ENCODE measurements at places on chromosomes 16 and 17.

DNA sequence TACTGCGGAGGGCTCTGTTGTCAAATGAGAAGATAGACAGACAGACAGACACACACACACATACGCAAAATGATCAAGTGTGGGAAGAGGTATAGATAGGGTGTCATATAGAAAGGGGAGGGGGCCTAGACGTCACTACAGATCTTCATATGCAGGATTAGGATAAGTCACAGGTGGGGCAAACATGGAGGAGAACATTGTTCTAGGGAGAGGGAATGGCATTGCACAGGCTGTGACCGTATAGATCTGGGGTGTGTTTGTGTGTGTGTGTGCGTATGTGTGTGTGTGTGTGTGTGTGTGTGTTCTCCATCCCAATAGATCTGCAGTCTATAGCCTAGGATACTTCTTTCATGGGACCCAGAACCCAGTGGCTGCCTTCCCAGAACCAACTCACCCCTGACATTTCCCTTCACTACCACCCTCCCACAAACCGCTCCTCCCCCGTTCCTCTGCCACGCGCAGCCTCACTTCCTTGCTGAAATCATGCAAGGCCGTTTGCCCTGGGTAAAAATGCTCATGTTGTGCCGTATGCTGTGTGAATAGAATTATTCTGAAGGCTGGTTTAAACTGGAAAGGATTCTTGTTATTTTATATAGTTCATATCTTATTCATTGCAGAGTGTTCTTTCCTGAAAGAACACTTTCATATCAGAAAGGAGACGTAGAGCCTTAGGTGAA, 50.5 kb upstream of the CCL1 start:
- peaks cover 42% of the 10 kb centered on the region for H3K27me3 ChIP-seq
- H3K4me1 ChIP-seq, result no peaks in the 10 kb centered on the region
- no peak for DNase-seq
- H3K4me3 ChIP-seq, result no peak overlapping the region
- H3K27ac ChIP-seq, result no peak overlapping the region
- H3K36me3 ChIP-seq, result no peaks in the 10 kb centered on the region

- peaks cover 47% of the 10 kb centered on the region for H3K36me3 ChIP-seq
- no peak overlapping the region for H3K27ac ChIP-seq
- no peak for DNase-seq
Measured at GRCh38 chr17:45104907-45105624, 27.2 kb downstream of the PLCD3 start.

GRCh38 chr16:28110479-28110878, 47.0 kb upstream of the GSG1L start:
- no peak overlapping the region for H3K27ac ChIP-seq
- no peak overlapping the region for H3K4me3 ChIP-seq
- peak; percentile 48 for DNase-seq
- no peaks in the 10 kb centered on the region for H3K4me1 ChIP-seq

- H3K4me1 ChIP-seq, result peaks cover 8% of the 10 kb centered on the region
- no peak for DNase-seq
- H3K27ac ChIP-seq, result no peak overlapping the region
- no peaks in the 10 kb centered on the region for H3K27me3 ChIP-seq
- H3K4me3 ChIP-seq, result no peak overlapping the region
- no peaks in the 10 kb centered on the region for H3K36me3 ChIP-seq
Measured at GRCh38 chr16:4399001-4399730, 17.2 kb downstream of the CORO7 start.

DNA sequence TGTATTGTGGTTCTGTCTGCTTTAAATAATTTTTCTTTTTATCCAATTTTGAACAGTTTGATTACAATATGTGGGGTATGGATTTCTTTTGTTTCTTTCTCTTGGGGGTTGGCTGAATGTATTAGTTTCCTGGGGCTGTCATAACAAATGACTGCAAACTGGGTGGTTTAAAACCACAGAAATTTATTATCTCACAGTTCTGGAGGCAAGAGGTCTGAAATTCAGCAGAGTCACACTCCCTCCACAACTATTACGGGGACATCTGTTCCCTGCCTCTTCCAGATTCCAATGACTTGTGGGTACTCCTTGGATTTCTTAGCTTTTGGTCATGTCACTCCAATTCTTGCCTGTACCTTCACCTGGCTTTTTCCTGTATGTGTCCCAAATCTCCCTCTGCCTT, 23.7 kb downstream of the COX11 start:
- no peaks in the 10 kb centered on the region for H3K27me3 ChIP-seq
- no peak overlapping the region for H3K27ac ChIP-seq
- peaks cover 3% of the 10 kb centered on the region for H3K36me3 ChIP-seq

DNA sequence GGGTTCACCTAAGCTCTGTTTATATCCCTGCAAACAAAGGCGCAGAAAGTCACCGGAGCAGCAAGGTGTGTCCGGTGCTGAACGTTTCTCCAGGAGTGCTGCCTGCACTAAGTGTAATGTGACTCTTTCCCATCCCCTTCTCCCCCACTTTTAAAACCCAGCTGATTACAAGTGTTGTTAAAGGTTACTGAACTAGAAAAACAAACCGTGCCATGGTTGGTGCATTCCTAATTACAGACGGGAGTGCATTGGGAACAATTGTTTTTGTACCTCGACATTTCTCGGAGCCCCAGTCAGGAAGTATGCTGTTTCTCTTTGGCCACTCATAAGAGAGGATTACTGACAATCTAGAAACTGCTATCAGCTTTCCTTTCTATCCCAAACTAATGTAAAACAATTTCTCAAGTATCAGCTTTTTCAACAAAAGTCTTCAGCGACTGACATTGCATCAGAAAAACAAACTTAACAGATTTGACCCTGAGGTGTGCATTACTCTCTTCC, 441.0 kb upstream of the SALL1 start:
- no peak overlapping the region for H3K27ac ChIP-seq
- H3K4me1 ChIP-seq, result peaks cover 11% of the 10 kb centered on the region
- DNase-seq, result no peak
- no peaks in the 10 kb centered on the region for H3K27me3 ChIP-seq
- H3K36me3 ChIP-seq, result no peaks in the 10 kb centered on the region
- H3K4me3 ChIP-seq, result no peak overlapping the region

DNA sequence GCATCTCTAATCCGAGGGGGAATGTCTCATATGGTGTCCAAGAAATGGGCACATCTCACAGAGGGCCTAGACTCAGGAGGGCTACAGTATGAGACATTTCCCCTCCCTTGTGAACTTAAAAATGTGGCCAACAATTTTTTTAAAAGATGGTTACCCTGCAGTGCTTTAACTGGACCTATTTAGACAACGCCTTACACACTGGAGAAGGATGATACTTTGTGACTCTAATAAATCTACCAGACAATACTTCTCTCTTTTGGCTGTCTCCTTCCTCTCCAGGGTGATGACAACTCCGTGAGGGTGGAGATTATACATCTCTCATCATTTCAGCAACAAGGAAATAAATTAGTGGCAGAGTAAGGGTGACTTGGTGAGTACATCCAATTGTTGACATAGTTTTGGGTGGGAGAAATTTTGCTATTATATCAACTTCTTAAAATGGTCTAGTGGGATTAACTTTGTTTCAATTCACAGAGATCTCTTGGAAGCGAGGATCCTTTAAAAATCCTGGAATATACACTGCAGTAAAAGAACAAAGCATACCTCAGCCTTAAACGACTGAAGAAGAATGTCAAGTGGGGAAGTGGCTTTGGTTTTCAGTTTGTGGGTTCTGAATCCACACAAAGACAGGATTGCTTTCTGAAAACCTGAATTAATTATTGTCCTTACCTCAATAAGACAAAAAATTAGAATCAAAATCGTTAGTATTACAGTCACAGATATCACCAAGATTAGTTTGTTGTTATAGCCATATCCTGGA, 89.8 kb downstream of the KPNA2 start:
- peaks cover 17% of the 10 kb centered on the region for H3K4me1 ChIP-seq
- H3K4me3 ChIP-seq, result no peak overlapping the region
- no peak overlapping the region for H3K27ac ChIP-seq
- H3K36me3 ChIP-seq, result peaks cover 4% of the 10 kb centered on the region
- DNase-seq, result peak; percentile 22

- no peaks in the 10 kb centered on the region for H3K27me3 ChIP-seq
- DNase-seq, result no peak
- H3K27ac ChIP-seq, result peak overlapping the region; percentile 85
- H3K36me3 ChIP-seq, result no peaks in the 10 kb centered on the region
Measured at GRCh38 chr17:4318596-4318995, 47.9 kb downstream of the UBE2G1 start.

- peaks cover 27% of the 10 kb centered on the region for H3K4me1 ChIP-seq
- no peak for DNase-seq
- H3K27ac ChIP-seq, result no peak overlapping the region
- H3K36me3 ChIP-seq, result no peaks in the 10 kb centered on the region
- H3K4me3 ChIP-seq, result no peak overlapping the region
Measured at GRCh38 chr17:72125742-72126141, 4.9 kb downstream of the SOX9 start.

DNA sequence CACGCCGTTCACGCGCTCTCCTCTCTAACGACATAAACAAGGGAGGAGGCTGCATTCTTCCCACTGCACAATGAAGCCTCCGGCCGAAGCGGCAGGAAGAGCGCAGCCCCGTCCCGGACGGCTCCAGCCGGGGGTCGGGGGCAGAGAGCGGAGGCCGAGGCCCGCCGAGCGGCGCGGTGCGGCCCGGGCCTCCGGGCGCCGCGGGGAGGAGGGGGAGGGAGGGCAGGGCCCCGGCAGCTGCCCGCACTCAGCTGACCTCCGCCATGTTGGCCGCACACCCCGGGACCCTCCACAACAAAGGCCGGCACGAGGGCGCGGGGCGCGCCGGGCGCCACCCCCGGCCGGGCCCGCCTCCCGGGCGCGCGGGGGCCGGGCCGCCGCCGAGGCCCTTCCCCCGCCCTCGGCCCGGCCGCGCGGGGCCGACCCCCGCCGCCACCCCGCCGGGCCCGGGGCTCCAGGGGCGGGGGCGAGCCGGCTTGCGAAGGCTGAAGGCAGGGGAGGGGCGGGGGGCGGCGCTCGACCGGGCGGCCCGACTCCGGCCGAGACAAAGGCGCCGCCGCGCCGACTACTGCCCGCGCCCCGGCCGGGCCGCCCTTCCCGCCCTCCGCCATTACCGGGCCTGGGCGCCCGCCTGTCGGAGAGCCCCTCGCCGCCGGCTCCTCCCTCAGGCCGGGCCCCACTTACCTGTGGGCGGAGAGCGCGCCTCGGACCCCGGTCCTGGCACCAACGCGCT, 527 bp downstream of the SIAH1 start:
- DNase-seq, result peak; percentile 75
- H3K27ac ChIP-seq, result peak overlapping the region; percentile 100
- H3K4me1 ChIP-seq, result peaks cover 11% of the 10 kb centered on the region
- H3K4me3 ChIP-seq, result peak overlapping the region; percentile 99

GRCh38 chr16:4936181-4936990, 562 bp downstream of the PPL start:
- H3K27me3 ChIP-seq, result no peaks in the 10 kb centered on the region
- no peaks in the 10 kb centered on the region for H3K4me1 ChIP-seq
- H3K27ac ChIP-seq, result no peak overlapping the region
- no peaks in the 10 kb centered on the region for H3K36me3 ChIP-seq

DNA sequence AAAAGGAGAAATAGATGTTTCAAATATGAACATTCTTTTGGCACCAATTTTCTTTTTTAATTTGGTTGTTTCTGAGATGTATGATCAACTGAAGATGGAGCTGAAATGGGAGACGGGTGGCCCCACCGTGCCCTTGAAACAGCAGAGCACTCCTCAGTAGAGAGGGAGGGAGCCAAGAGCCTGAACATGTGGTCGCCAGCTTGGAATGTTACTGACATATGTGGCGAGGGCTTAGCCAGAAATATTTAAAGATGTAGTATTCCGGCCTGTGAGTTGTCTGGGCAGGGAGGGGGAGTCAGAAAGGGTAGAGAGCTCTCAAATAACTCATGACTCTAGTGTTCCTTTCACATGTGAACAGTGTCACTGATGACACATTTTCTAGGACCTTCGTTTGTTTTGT, 13.3 kb upstream of the MRC2 start:
- H3K27ac ChIP-seq, result peak overlapping the region; percentile 58
- no peaks in the 10 kb centered on the region for H3K27me3 ChIP-seq
- no peak overlapping the region for H3K4me3 ChIP-seq
- peak; percentile 72 for DNase-seq
- H3K4me1 ChIP-seq, result peaks cover 40% of the 10 kb centered on the region
- H3K36me3 ChIP-seq, result peaks cover 27% of the 10 kb centered on the region

DNA sequence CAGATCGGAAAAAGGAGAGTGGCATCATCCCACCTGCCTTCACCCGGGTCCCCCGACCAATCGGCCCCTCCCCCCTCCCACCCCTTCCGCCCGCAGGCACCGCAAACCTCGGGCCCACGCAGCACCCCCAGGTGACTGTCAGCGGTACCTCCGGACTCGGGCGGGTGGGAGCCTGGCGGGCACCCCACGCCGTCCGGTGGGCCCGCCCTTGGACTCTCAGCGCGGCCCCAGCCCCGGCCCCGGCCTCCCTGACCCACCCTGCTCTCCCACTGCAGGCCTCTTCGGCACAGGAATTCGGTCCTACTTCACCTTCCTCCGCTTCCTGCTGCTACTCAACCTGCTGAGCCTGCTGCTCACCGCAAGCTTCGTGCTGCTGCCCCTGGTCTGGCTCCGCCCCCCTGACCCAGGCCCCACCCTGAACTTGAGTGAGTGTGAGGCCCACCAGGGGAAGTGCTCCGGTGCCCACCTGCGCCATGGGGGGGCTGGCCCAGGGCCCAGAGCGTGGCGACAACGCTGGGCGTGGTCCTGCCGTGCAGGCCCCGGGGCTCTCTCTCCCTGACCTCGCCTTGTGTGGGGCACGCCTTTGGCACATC, 1.6 kb downstream of the TMC8 start:
- H3K27me3 ChIP-seq, result no peaks in the 10 kb centered on the region
- DNase-seq, result peak; percentile 48
- no peak overlapping the region for H3K27ac ChIP-seq
- H3K36me3 ChIP-seq, result no peaks in the 10 kb centered on the region
- peak overlapping the region; percentile 16 for H3K4me3 ChIP-seq
- H3K4me1 ChIP-seq, result peaks cover 4% of the 10 kb centered on the region

GRCh38 chr17:4161967-4162305, 18.9 kb downstream of the CYB5D2 start:
- H3K27ac ChIP-seq, result no peak overlapping the region
- H3K4me1 ChIP-seq, result peaks cover 17% of the 10 kb centered on the region
- H3K4me3 ChIP-seq, result no peak overlapping the region
- no peaks in the 10 kb centered on the region for H3K27me3 ChIP-seq
- H3K36me3 ChIP-seq, result peaks cover 8% of the 10 kb centered on the region

GRCh38 chr16:73347500-73348375, 299.8 kb upstream of the ZFHX3 start:
- H3K4me3 ChIP-seq, result no peak overlapping the region
- H3K4me1 ChIP-seq, result no peaks in the 10 kb centered on the region
- no peaks in the 10 kb centered on the region for H3K36me3 ChIP-seq
- no peak overlapping the region for H3K27ac ChIP-seq
- no peak for DNase-seq
- H3K27me3 ChIP-seq, result peaks cover 2% of the 10 kb centered on the region

- no peak overlapping the region for H3K4me3 ChIP-seq
- no peaks in the 10 kb centered on the region for H3K4me1 ChIP-seq
- DNase-seq, result no peak
- H3K27ac ChIP-seq, result no peak overlapping the region
Measured at GRCh38 chr16:72120026-72120425, 26.4 kb downstream of the DHX38 start.

All from cardiac muscle cell (in vitro differentiated cells and primary cell).